Placental pericyte (primary cell): ENCODE measurements at places on chromosomes 3 and 15. TPM values are rescaled to one million over a fixed set of nuclear protein-coding genes. Genes with fewer than 3 reads are reported as not detected.

The VPS13C gene
- total RNA-seq = 65.0 and 69.7 TPM in 2 replicates

The NMD3 gene
- 67.0 and 82.9 TPM in 2 replicates for total RNA-seq

The CLDN16 gene
- total RNA-seq = 0.22 and 0.29 TPM in 2 replicates

The HGD gene
- 0.14 and 0.88 TPM in 2 replicates for total RNA-seq

The TUSC7 gene
- total RNA-seq = not detected in 2 replicates

The TAGLN3 gene
- total RNA-seq = 0.14 TPM in 1 of 2 replicates, not detected in the other

The MNS1 gene
- total RNA-seq = 0.66 and 1.1 TPM in 2 replicates

The GPR62 gene
- under 0.01 TPM in 1 of 2 replicates, not detected in the other for total RNA-seq

The C3orf80 gene
- 5.7 and 9.7 TPM in 2 replicates for total RNA-seq

The GLT8D1 gene
- total RNA-seq = 80.5 and 96.1 TPM in 2 replicates

The NMNAT3 gene
- total RNA-seq = under 0.01 and 0.43 TPM in 2 replicates

The FETUB gene
- not detected in 2 replicates for total RNA-seq

The SLC27A2 gene
- total RNA-seq = 0.66 TPM in 1 of 2 replicates, not detected in the other

The TNFAIP8L3 gene
- 0.44 and 2.9 TPM in 2 replicates for total RNA-seq

The INSYN1 gene
- 0.43 and 0.66 TPM in 2 replicates for total RNA-seq

The CYP8B1 gene
- total RNA-seq = not detected in 2 replicates

The ZKSCAN7 gene
- 4.6 and 5.0 TPM in 2 replicates for total RNA-seq

The EDC3 gene
- 11.2 and 13.6 TPM in 2 replicates for total RNA-seq

The RBP2 gene
- not detected in 2 replicates for total RNA-seq

The SST gene
- not detected in 2 replicates for total RNA-seq

The FOXL2NB gene
- 0.66 and 24.1 TPM in 2 replicates for total RNA-seq

The PSMD6 gene
- 88.6 and 105 TPM in 2 replicates for total RNA-seq

The MOBP gene
- total RNA-seq = not detected in 2 replicates

The PROK2 gene
- not detected in 2 replicates for total RNA-seq

The TM4SF1 gene
- total RNA-seq = 44.9 and 282 TPM in 2 replicates

The SECISBP2L gene
- 24.9 and 46.7 TPM in 2 replicates for total RNA-seq

The ATP8B4 gene
- 2.7 and 5.3 TPM in 2 replicates for total RNA-seq

The TM2D3 gene
- total RNA-seq = 28.9 and 33.6 TPM in 2 replicates

The SLC12A1 gene
- total RNA-seq = not detected in 2 replicates

The CCR3 gene
- not detected in 2 replicates for total RNA-seq

The ANKRD34C gene
- not detected in 2 replicates for total RNA-seq

The CHRFAM7A gene
- 0.22 TPM in 1 of 2 replicates, not detected in the other for total RNA-seq

The LTK gene
- total RNA-seq = 3.9 and 7.3 TPM in 2 replicates

The PLA2G4D gene
- total RNA-seq = not detected in 2 replicates

The IMPG2 gene
- 0.14 and 0.22 TPM in 2 replicates for total RNA-seq

The PLCL2 gene
- 7.7 and 9.0 TPM in 2 replicates for total RNA-seq

The PRR23C gene
- total RNA-seq = not detected in 2 replicates

The UPK1B gene
- total RNA-seq = not detected in 2 replicates

The SERINC4 gene
- total RNA-seq = not detected in 2 replicates

The CLDN1 gene
- 16.6 and 161 TPM in 2 replicates for total RNA-seq

The CHDH gene
- total RNA-seq = 0.29 TPM in 1 of 2 replicates, not detected in the other

The ZMYND10 gene
- 0.22 and 0.86 TPM in 2 replicates for total RNA-seq

The MUC4 gene
- total RNA-seq = not detected in 2 replicates

The IQCF5 gene
- not detected in 2 replicates for total RNA-seq

The CGNL1 gene
- 0.72 and 2.4 TPM in 2 replicates for total RNA-seq

The PLSCR2 gene
- not detected in 2 replicates for total RNA-seq

The CCR1 gene
- total RNA-seq = 0.86 TPM in 1 of 2 replicates, not detected in the other

The GABRA5 gene
- not detected in 2 replicates for total RNA-seq
